ENCODE measurements at places on chromosomes 12 and 14.

- no peak for DNase-seq
Observed at GRCh38 chr12:22275843-22276242, 58.7 kb downstream of the ST8SIA1 start.

- DNase-seq: no peak
Observed at GRCh38 chr14:84390010-84390409, 1139.9 kb upstream of the FLRT2 start.

GRCh38 chr12:90303771-90304170, 595.1 kb upstream of the ATP2B1 start:
- DNase-seq: no peak

- no peak for DNase-seq
Observed at GRCh38 chr14:51028851-51029754, 65.8 kb downstream of the TRIM9 start.

- DNase-seq: no peak
Observed at GRCh38 chr14:102518063-102518648, 8.6 kb upstream of the ANKRD9 start.

- no peak for DNase-seq
Observed at GRCh38 chr12:56867216-56867615, 67.0 kb downstream of the SDR9C7 start.
